ENCODE measurements at places on chromosomes 11 and 22.
A peak's percentile ranks its signal among the peaks of the same experiment; 100 is the strongest.

GRCh38 chr22:17587629-17588028 lies 24.3 kb downstream of the SLC25A18 start:
- no peak for DNase-seq

DNA sequence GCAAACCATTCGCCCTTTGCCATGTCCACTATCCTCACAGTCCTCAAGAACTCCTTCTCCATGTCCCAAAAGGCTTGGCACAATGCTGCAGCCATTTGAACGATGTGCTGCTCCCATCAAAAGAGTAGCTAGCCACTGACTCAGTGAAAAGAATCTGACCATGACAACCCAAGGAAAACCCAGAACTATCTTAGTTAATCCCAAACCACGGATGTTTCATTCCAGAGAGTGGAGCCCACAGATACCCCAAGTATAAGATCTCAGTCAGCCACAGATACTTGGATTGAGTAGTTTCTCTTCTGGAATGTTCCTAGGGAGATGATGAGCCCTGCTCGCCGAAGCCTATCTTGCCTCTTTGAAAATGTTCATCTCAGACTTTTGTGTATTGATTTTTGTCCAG lies 176.9 kb downstream of the NAV2 start:
- DNase-seq: no peak

- DNase-seq: no peak
Measured at GRCh38 chr11:85803303-85803702, 7.6 kb downstream of the SYTL2 start.

- DNase-seq: no peak
Measured at GRCh38 chr11:128285321-128285720, 302.0 kb downstream of the ETS1 start.

DNA sequence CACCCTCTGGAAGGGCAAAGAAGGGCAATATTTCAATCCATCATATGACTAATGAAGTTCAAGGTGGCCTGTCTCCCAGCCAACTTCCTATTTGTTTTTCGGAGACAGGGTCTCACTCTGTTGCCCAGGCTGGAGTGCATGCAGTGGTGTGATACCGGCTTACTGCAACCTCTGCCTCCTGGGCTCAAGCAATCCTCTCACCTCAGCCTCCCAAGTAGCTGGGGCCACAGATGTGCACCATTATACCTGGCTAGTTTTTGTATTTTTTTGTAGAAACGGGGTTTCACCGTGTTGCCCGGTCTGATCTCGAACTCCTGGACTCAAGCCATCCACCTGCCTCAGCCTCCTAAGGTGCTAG lies 13.4 kb downstream of the ABTB2 start:
- no peak for DNase-seq

DNA sequence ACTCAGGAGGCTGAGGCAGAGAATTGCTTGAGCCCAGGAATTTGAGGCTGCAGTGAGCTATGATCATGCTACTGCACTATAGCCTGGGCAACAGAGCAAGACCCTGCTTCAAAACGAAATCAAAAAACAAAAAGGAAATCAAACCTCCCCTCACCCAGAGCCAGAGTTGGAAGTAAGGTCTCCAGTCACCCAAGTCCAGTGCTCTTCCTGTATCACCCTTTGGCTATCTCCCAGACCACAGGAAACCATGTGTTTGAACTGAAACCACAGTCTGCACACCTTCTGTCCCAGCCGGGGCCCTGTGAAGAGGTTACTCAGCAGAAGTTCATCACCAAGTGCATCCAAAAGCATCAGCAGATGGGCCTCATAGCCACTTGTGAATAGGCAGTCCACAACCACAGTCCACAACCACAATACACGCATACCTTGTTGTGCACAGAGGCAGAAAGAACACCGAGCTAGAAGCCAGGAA lies 4.6 kb downstream of the MYH9 start:
- peak; percentile 71 for DNase-seq

GRCh38 chr11:130612291-130612851 lies 163.9 kb downstream of the ADAMTS15 start:
- DNase-seq: no peak

- DNase-seq: no peak
Measured at GRCh38 chr11:111069066-111069465, 176.5 kb upstream of the POU2AF2 start.

DNA sequence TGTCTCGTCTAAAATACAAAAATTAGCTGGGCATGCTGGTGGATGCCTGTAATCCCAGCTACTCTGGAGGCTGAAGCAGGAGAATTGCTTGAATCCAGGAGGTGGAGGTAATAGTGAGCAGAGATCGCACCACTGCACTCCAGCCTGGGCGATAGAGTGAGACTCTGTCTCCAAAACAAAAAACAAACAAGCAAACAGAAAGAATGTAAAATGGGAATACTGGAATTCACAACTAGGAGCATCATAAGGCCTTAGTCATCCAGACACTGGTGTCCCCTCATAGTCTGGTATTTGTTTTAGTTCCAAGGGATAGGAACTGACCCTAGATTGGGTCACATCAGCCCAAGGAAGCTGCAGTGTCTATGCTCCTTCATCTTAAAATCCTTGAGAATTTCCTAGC lies 520.8 kb downstream of the NELL1 start:
- DNase-seq: no peak

DNA sequence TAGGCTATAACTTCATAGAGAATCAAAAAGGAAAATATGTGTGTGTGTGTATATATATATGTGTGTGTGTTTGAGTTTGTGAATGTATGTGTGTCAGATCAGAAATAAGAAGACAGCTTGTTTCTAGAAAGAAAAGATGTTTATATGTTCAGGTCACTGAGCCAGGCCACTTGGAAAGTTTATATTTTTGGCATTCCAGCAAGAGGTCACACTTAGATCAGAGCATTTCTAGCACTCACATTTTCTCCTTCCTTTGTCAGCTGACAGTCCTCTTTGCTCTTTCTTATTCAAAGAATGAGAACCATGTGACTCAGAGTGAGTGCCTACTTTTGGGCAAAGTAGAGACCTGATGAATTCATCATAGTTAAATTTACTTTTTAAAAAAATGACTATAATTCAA lies 22.9 kb downstream of the RAB38 start:
- DNase-seq: no peak

DNA sequence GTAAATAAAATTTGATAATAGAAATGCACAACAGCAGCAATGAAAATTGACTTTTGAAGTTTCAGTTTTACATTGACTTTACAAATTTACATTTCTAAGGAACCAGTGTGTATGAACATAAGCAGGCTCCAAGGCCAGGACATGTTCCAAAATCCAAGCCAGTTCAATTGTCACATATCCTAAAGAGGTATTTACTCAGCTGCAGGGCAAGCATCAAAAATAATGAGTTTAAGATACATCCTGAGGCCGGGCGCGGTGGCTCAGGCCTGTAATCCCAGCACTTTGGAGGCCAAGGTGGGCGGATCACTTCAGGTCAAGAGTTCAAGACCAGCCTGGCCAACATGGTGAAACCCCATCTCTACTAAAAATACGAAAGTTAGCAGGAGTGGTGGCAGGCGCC lies 39.0 kb upstream of the AKIP1 start:
- no peak for DNase-seq

- peak; percentile 29 for DNase-seq
Measured at GRCh38 chr11:110989428-110990133, 255.9 kb upstream of the POU2AF2 start.

- no peak for DNase-seq
Measured at GRCh38 chr11:62792202-62792575, 383 bp upstream of the TMEM223 start.
